Vagina (tissue), 2 donors: ENCODE measurements at places on chromosomes 11 and 22. TPM values are rescaled to one million over a fixed set of nuclear protein-coding genes. Genes with fewer than 3 reads are reported as not detected.

GRCh38 chr11:64893194-64894069 lies 15.0 kb upstream of the EHD1 start:
- DNase-seq: no peak
- no peaks in the 10 kb centered on the region for H3K27me3 ChIP-seq
- H3K36me3 ChIP-seq: peaks cover 16% of the 10 kb centered on the region
- no peak overlapping the region for H3K27ac ChIP-seq
- H3K4me1 ChIP-seq: no peaks in the 10 kb centered on the region

DNA sequence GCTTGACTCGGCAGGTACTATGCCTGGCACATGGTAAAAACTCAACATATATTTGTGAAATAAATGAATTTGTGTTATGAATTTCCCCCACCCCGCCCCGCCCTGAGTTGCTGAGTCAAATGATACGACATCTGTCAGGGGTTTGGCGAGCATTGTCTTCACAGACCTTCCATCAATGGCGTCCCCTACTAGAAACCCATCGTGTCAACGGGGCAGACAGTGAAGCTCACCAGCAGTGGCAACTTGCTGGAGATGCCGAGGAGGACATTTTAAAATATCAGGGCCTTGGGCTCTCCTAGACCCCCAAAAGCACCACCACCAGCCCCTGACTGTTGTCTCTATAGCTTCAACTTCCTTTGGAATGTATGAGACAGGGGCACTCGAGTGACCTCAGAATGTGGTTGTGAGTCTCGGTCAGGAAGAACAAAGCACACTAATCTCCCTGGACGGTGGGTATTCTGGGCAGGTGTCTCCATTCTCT lies 761 bp upstream of the NXF1 start:
- peaks cover 6% of the 10 kb centered on the region for H3K36me3 ChIP-seq
- DNase-seq: no peak
- H3K27me3 ChIP-seq: no peaks in the 10 kb centered on the region
- peaks cover 45% of the 10 kb centered on the region for H3K4me1 ChIP-seq
- H3K4me3 ChIP-seq: peak overlapping the region; percentile 77

The ART5 gene
- 3.2 TPM for total RNA-seq

The LINC01488 gene
- total RNA-seq: not detected
